ENCODE measurements at places on chromosomes 2 and 18.

GRCh38 chr2:119983108-119983507 lies 29.8 kb upstream of the EPB41L5 start:
- no peak for DNase-seq

DNA sequence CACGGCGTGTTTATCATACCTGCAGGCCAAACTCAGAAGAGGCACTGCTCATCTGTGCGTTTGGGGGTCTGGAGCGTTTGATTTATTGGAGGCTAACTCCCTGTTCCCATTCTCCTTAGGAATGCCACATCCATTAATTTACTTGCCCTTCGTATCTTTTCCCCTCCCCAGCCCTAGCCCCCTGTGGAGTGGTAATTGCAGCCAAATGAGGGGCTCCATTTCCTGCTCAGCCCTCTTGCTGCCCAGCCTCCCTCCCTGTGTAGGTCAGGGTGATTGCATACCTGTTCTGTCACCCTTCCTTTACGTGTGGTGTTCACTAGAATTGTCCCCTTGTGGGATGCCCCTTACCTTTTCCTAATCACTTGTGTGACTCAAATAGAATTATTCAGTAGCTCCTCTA lies 120.4 kb downstream of the MAP3K20 start:
- no peak for DNase-seq

- peak; percentile 15 for DNase-seq
These were observed 2.1 kb upstream of the RFTN2 start for GRCh38 chr2:197677483-197677882.

DNA sequence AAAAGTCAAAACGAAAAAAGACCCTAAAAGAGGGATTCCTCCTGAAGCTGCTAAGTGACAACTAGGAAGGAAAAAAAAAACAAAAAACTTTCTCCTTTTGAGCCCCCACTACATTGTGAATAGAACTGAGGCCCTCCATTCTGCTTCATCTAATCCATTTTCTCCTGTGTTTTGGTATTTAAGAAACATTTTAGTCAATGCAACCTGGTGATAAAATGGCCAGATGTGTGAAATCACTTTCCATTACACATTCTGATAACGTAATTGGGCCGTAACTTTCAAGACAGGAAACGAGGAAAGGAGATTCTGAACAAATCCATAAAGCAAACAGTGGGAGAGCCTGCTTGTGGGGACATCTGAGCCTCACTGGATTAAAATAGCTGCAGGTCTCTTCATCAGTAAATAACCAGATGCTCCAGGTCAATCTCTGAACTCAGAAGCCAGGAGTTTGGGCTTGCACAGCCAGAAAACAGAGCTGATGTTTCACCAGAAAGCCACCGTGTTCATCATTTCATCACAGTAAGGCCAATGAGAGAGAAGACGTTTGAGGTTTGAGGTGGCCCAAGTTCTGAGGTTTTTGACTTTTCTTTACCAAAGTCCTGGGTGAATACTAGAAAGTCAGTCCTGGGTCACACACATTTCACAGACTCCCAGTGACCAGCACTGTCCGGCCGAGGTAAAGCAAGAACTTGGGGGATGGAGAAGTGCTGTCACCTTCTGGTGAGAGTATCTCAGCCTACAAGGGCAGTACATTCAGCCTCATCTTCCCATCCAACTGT lies 47.8 kb downstream of the TGFA start:
- no peak for DNase-seq

- no peak for DNase-seq
These were observed 139.9 kb downstream of the MYT1L start for GRCh38 chr2:2191110-2191707.

- DNase-seq, result no peak
These were observed 447.5 kb upstream of the SLC14A2 start for GRCh38 chr18:45167631-45168280.
